Muscle of arm (tissue), 14 donors: ENCODE measurements at places on chromosomes 6 and 20.

- DNase-seq = no peak
These were observed 86.3 kb upstream of the HIVEP1 start for GRCh38 chr6:11925805-11926204.

- no peak for DNase-seq
These were observed 129.5 kb upstream of the SULF2 start for GRCh38 chr20:47914792-47915191.

GRCh38 chr6:158668707-158669103, 18.9 kb downstream of the SYTL3 start:
- DNase-seq = no peak

GRCh38 chr6:106300020-106300780, 25.4 kb downstream of the ATG5 start:
- no peak for DNase-seq

DNA sequence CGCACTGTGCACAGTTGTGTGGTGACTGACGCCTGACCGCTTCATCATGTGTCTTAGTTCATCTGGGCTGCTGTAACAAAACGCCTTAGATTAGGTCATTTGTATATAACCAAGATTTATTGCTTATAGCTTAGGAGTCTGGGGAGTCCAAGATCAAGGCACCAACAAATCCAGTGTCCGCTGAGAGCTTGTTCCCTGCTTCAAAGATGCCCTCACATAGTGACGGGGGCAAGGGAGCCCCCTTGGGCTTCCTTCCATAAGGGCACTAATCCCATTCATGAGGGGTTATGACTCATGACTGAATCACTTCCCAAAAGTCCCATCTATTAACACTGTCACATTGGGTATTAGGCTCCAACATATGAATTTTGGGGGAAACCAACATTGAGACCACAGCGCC, 34.6 kb downstream of the CYP24A1 start:
- DNase-seq = no peak

DNA sequence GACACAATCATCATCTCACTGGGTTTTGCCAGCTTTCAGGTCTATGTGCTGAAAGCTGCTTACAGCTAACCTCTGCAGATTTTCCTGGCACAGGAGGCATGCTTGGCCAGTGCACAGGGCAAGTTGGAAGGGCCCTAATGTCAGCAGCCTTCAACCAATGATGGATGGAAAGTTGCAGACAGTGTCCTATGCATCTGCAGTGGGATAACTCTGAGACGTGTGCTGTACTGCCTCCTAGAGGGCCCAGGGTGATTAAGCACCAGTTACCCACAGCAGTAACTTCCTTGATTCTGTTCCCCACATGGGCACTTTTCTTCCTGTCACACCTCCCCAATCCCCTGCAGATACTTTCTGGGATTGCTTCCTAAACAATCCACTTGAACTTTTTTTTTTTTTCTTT, 38.6 kb downstream of the OVOL2 start:
- DNase-seq = no peak

DNA sequence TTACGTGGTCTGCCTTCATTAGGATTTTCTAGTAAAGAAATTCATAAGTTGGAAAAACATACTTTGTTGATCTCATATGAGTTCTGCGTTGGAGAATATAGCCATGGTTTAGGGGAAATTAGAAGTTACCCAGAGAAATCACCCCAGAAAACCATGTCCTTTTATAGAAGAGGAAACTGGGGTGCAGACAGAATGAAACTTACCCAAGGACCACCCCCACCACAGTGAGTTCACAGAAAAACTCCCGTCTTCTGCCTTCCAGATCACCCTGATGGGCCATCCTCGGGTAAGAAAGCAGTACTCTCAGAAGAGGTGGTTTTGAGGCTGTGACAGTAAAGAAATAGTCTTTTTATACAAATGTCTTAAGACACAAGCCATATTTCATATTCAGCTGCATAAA, 25.1 kb upstream of the MAFB start:
- no peak for DNase-seq

- no peak for DNase-seq
These were observed 397.2 kb downstream of the BCKDHB start for GRCh38 chr6:80503660-80504059.

DNA sequence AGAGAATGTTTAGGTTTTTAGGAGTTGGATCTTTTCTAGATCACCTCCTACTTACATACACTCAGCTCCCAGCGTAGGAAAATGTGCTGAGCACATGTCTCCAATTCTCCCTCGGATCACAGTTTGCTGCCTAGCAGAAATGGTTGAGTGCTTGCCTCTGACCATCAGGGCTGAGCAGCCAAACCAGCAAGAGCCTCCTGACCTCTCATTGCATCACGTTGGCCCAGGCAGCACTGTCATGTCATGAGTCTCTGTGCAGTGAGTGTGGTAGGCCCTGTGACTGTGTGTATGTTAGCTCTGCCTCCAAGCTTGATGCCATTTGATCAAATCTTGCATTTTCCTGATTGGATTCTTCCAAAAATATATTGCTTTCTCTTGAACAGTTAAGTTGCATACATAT, 112.0 kb downstream of the LRRC1 start:
- DNase-seq = no peak

- DNase-seq = no peak
These were observed 7.0 kb downstream of the LBP start for GRCh38 chr20:38353316-38353715.

GRCh38 chr20:46089167-46089416, 670 bp downstream of the NCOA5 start:
- no peak for DNase-seq

GRCh38 chr6:37705239-37706051, 7.8 kb upstream of the MDGA1 start:
- peak; percentile 85 for DNase-seq

DNA sequence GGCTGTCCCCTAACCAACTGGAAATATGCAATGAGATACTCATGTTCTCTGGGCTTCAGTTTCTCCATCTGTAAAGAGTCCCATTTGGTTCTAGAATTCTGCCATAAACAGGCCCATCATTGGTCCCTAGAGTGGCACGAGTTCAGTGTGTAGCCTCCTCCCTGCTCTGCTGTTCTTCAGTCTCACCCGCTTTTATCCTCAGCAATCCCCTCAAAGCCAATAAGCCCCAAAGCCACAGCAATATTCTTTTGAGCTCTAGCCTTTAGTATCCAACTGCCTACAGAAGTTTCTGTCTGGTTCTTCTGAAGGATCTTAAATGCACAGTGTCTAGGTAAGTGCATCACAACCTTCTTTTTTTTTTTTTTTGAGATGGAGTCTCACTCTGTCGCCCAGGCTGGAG, 9.8 kb upstream of the MRPS18A start:
- DNase-seq = no peak

DNA sequence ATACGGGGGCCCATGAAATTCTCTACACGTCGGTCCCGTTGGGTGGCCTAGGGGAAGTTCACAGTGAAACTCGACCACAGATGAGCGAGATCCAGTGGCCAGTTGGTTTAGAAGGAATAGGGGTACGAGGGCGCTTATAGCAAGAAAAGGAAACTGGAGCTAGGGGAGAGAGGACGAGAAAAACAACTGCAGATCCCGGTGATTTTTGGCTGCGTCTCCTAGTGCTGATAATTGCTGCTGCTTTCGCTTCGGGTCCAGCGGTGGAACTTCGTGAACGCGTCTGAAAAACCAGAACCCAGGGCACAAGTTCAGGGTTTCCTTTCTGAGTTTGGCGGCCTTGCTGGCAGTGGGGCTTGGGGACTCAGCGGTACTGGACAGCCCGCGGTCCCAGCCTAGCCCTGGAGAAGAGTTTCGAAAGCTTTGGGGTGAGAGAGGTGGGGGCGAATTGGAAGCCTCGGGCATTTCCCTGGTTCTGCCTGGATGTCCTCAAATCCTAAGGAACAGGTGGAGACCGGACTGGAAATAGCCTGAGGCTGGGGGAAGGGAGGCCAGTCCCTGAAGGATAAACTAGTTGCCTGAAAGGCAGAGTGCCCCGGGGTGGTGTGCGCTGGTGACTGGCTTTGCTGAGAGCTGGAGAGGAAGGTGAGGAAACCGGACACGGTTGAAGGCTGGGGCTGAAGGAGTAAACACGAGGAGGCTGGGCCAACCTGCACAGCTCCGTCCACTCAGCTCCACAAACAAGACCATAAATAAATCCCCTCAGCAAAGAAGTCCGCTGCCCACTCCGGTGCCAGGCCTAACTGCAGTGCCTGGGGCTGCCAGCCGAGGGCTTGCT, 793 bp downstream of the GMPR start:
- peak; percentile 64 for DNase-seq
